ENCODE measurements at places on chromosomes 7 and 10.

GRCh38 chr7:1994931-1995330 is 237.8 kb downstream of the MAD1L1 start:
- DNase-seq = no peak

DNA sequence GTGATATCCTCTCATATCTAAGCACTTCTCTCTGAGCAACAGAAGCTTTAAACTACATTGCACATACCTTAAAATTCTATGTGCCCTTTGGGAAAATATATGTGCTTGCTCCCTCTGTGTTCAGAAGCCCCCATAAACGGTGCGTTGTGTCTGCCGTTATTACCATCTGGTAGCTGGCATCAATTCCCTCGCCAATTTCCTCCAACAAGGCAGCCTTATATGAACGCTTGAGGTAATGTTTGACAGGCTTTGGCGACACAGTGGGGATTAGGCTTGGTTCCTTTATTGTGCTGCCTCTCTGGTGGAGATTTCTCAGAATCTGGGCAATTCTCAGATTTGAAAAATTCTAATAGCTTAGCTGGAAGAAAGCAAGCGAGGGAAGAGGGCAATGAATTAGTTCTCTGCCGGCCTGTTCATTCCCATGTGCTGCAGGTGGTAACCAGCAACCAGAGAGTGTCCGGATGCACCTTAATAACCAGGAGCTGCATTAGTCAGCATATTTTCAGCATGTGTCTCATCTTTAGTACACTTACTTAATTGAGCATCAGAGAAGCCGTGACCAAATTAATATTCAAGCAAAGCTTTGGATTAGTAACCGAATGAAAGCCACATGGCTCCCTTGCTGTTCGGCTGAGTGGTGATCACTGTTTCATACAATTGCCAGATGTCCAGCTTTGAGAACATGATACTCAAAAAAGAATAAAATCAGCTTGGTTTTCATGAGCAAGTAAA is 7.3 kb upstream of the PPP1R17 start:
- DNase-seq = no peak

GRCh38 chr10:52297747-52298146 is 16.3 kb upstream of the DKK1 start:
- no peak for DNase-seq

DNA sequence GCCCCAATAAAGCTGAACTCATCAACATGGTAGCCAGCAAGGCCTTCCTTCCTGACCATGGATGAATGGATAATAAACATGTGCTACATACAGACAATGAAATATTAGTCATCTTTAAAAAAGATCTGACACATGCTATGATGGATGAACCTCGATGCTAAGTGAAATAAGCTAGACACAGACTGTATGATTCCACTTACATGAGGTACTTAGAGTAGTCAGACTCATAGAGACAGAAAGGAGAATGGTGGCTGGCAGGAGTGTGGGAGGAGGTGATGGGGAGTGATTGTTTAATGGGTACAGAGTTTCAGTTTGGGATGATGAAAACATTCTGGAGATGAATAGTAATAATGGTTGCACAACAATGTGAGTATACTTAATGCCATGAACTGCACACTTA is 114.1 kb upstream of the SORCS3 start:
- DNase-seq = no peak

- DNase-seq = no peak
Observed at GRCh38 chr7:44978511-44979366, at the start of gene MYO1G. TSS of gene MYO1G (minus strand) at chr7:44979015. CDS start at chr7:44978961, 54 bp downstream.

DNA sequence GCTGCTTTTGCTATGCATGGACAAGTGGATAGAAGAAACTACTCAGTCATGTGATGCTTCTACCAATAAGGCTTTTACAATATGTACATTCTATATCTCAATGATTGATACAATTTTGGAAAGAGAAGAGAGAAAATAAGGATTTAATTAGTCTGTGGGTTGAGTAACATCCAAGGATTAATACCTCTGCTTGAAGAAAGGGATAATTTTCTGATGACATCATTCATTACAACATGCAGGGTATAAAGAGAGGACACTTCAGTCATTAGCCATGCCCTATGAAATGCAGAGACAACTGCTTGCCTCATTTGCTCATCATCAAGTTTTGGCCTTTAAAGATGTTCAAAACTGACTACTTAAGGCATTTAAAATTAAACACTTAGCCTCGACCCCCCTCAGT is 237.3 kb downstream of the AHR start:
- no peak for DNase-seq

- no peak for DNase-seq
Observed at GRCh38 chr10:128907155-128907941, 559.7 kb upstream of the MGMT start.

DNA sequence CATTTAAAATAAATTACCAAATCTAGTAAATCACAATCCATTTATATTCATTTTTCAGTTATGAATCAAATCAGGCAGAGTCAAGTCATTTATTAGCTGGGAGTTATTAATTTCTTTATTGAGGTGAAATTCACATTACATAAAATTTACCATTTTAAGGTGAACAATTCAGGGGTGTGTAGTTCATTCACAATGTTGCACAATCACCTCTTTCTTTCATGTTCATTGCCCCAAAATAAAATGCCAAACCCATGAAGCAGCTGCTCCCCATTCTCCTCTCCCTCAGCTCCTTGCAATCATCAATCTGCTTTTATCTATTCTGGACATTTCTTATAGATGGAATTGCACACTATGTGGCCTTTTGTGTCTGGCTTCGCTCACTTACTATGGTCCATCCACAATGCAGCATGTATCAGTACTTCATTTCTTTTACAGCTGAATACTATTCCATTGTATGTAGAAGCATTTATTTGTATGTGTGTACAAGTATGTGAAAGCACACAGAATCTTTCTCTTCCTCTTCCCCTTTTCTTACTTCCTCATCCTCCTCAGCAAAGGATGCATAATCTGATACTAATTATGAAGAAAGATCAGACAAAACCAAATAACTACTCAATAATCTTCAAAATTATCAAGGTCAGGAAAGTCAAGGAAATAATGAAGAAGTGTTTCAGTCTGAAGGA is 60.6 kb downstream of the LMBR1 start:
- no peak for DNase-seq

DNA sequence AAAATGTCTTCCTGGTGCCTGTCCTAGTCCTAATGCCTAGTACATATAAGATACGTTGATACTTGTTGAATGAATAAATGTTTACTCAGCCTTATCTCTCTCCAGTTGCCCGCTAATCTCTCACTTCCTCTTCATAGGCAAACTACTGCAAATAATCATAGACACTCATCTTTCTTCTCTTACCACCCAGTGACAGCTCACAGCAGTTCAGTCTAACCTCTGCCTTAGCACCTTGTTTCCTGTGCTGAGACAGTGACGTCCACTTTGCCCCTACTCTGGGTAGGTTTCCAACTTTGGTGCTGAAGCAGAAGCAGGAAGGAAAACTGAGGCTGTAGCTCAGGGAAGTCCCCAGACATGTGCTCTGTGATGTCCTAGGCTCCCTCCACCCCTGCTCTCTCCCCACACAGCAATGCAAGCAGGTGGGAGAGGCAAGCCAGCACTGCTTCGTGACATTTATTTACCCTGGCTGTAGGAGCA is 45.5 kb upstream of the RHOBTB1 start:
- no peak for DNase-seq

Data from HS-27A (cell line).